ENCODE measurements at places on chromosomes 13 and 19.
A peak's percentile ranks its signal among the peaks of the same experiment; 100 is the strongest.

- no peak for DNase-seq
These were observed 338.4 kb downstream of the PCDH17 start for GRCh38 chr13:57969951-57970350.

GRCh38 chr19:19152668-19153384 lies 14.5 kb upstream of the TMEM161A start:
- DNase-seq = no peak

DNA sequence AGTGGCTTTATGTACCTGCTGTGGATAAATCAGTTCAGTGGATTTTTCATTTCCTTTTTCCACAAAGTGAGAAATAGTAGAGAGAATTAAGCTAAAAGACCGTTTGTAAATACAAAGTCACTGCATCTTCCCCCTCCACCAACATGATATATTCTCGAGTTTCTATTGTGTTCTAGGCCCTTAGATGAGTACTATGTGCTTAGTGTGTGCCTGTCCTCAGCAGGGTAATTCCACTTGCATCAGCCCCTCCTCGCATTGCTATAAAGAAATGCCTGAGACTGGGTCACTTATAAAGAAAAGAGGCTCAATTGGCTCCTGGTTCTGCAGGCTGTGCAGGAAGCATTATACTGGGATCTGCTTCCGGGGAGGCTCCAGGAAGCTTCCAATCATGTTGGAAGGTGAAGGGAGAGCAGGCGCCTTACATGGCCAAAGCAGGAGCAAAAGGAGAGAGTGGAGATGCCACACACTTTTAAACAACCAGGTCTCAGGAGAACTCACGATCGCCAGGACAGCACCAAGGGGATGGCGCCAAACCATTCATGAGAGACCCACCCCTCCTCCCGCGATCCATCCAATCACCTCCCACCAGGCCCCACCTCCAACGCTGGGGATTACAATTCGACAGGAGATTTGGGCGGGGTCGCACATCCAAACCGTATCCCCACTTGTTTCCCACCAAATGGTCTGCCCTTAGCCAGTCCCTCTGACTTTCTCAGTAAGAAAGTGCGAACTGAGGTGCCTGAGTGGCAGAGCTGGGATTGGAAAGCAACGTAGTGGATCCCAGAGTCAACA lies 102.3 kb upstream of the ABCC4 start:
- no peak for DNase-seq

GRCh38 chr13:109454167-109454917 lies 332.0 kb downstream of the IRS2 start:
- DNase-seq = no peak

DNA sequence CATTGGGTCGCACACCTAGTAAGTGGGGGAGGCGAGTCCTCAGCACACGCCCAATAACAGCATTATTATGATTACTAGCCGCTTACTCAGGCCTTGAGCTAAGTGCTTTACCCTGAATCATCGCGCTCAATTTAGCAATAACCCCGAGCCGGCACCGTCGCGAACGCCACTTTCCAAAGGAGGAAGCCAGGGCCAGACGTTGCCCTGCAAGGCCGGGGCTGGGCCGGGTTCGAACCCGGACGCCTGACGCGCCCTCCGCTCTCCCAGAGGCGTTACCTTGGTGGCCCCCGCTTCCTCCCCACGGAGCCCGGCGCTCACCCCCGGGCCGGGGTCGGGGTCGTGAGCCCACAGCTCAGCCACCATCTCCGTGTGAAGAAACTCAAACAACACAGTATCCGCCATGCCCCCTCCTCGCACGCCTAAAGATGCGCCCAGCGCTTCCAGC lies at the start of gene TRAPPC6A:
Gene TRAPPC6A, minus strand, starts transcription at position 421 of the 445 bp plus-strand sequence. Its CDS starts 19 bp downstream, at position 402.
- DNase-seq = peak; percentile 43

GRCh38 chr19:28917621-28918020 lies 295.3 kb downstream of the UQCRFS1 start:
- no peak for DNase-seq

GRCh38 chr19:10245189-10245939 lies 6.7 kb upstream of the MRPL4 start:
- no peak for DNase-seq
